Hematopoietic multipotent progenitor cell (in vitro differentiated cells): ENCODE measurements at places on chromosomes 5 and 9. TPM values are rescaled to one million over a fixed set of nuclear protein-coding genes. Genes with fewer than 3 reads are reported as not detected.

The PRLR gene
- total RNA-seq, result under 0.01 TPM

DNA sequence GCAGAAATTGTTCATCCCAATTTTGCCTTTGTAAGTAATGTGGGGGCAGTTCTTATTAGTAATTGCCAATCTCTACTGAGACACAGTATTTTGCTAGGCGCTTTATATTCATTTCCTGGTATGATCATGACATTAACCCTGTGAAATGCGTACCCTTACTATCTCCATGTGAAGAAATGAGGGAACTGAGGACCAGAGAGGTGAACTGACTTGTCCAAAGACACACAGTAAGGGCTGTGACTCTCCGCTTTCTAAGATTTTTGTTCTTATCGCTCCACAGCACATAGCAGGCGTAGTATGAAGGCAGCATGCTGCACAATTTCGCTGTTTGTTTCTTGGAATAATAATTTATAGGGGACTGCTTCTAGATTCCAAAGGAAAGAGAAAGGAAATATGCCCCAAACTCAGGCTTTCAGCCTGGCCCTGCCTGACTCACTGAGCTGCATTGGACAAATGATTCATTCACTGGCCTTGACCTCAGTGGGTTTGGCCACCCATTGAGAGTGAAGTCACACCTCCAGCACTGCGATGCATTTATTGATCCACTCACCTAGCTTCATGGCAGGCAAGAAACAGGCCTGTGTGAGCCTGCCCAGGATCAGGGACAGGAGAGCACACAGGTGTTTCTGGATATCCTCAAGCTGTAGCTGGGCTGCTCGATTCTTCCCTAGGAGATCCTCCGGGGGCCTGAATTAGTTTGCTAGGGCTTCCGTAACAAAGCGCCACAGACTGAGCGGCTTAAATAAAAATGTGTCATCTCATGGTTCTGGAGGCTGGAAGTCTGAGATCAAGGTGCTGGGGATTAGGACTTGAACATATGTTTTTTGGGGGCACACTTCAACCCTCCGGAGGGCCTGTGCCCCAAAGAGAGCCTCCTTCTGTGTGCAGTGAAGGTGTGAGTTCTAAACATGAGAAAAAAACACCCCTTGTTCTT lies 7.2 kb upstream of the DUSP1 start:
- no peak for DNase-seq

GRCh38 chr5:78547731-78548615 lies 100.6 kb downstream of the LHFPL2 start:
- DNase-seq, result no peak

GRCh38 chr5:115733607-115734006 lies 82.9 kb downstream of the CDO1 start:
- no peak for DNase-seq
